Right hindlimb (tissue), 1 donor: ENCODE measurements at places on chromosomes 4 and X.

- no peak for DNase-seq
Measured at GRCh38 chrX:75273483-75273882, 402 bp upstream of the UPRT start.

- DNase-seq, result no peak
Measured at GRCh38 chrX:21870494-21870893, 14.7 kb downstream of the YY2 start.

DNA sequence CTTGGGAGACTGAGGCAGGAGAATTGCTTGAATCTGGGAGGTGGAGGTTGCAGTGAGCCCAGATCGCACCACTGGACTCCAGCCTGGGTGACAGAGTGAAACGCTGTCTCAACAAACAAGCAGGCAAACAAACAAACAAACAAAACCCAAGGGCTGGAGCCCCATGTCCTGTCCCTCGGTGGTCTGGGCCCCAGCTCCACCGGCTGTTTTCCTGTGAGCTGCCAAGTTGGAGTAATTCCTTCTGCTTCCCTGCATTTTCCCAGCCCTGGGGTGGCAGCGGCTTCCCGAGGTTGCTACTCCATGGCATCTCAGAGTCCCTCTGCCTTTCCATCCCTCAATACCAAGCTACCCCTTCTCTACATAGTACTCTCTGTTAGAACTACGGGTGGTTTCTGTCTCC is 43.2 kb downstream of the RGS12 start:
- no peak for DNase-seq

GRCh38 chr4:88147799-88148217 is 10.6 kb downstream of the ABCG2 start:
- DNase-seq, result no peak

DNA sequence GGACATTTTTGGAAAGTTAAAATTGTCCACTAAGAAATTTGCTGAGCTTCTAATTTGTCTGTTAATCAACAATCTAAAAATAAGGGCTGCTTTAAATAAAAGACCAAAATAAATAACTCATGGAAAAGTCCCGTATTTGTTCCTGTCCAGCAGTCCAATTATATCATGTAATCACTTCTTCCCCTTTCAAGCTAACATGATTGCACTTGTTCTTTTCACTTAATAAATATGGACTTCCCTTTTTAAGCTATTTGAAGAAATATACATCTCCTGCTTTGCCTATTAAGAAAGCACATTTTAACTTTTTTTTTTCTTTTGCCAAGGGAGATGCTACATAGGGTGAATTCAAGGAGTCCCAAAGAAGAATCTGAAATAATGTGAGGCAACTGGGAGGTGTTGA is 55.6 kb upstream of the FRAS1 start:
- DNase-seq, result no peak

GRCh38 chrX:15714529-15714928 is 23.5 kb upstream of the CA5B start:
- no peak for DNase-seq
